ENCODE measurements at places on chromosomes 2 and 18. TPM values are rescaled to one million over a fixed set of nuclear protein-coding genes. Genes with fewer than 3 reads are reported as not detected.

DNA sequence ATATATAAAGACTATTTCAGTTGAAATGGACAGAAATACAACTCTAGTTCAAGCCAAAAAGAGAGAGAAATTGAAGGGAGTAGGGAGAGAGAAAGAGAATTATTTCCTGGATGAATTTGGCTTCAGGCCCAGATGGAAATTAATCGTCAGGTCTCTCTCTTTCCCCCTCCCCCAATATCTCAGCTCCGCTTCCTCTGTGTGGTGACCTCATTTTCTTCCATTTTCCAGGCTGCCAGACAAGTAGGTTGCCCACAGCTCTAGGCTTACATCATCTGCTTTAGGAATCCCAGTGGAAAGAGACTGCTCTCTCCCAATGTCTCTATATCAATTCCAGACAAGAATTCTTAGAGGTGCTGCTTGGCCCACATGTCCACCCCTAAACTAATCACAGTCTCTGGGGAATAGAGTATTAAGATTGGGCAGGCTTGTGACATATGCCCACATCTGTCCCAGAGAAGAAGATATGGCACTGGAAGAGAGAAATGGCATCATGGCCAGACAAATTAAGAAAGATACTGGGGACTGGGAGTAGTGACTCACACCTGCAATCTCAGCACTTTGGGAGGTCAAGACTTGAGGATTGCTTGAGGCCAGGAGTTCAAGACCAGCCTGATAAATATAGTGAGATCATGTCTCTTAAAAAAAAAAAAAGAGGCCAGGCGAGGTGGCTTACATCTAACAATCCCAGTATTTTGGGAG is 37.2 kb upstream of the CFAP36 start:
- no peak overlapping the region for H3K27ac ChIP-seq
- H3K27me3 ChIP-seq: no peaks in the 10 kb centered on the region
- H3K4me3 ChIP-seq: no peak overlapping the region
- no peak for DNase-seq

GRCh38 chr2:136122661-136123060 is 4.7 kb upstream of the CXCR4 start:
- no peak overlapping the region for H3K27ac ChIP-seq
- no peaks in the 10 kb centered on the region for H3K4me1 ChIP-seq
- H3K36me3 ChIP-seq: no peaks in the 10 kb centered on the region
- H3K4me3 ChIP-seq: no peak overlapping the region
- no peaks in the 10 kb centered on the region for H3K27me3 ChIP-seq

- no peaks in the 10 kb centered on the region for H3K36me3 ChIP-seq
- H3K4me3 ChIP-seq: no peak overlapping the region
- no peak for DNase-seq
- no peaks in the 10 kb centered on the region for H3K4me1 ChIP-seq
These were observed 222.0 kb upstream of the FN1 start for GRCh38 chr2:215657844-215658243.

DNA sequence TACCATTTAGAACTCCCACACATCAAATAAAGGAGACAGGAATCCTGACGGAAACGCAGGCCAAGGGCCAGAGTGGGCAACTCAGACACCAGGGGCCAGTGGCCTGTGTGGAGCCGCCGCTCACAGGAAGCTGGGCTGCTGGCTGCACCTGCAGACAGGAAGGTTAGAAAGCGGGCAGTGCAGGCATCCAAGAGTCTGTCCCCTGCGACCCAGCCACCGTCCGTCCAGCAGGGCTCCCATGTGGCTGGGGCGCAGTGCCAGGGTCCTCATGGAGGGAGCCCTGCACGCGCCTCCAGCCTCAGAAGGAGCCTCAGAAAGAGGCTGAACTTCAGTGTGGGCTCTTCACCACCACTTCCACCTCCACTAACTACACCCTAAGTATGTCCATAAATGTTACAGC is 2.5 kb upstream of the ANO7 start:
- peaks cover 9% of the 10 kb centered on the region for H3K4me1 ChIP-seq
- no peak overlapping the region for H3K4me3 ChIP-seq
- no peak overlapping the region for H3K27ac ChIP-seq
- no peaks in the 10 kb centered on the region for H3K36me3 ChIP-seq
- H3K27me3 ChIP-seq: no peaks in the 10 kb centered on the region

DNA sequence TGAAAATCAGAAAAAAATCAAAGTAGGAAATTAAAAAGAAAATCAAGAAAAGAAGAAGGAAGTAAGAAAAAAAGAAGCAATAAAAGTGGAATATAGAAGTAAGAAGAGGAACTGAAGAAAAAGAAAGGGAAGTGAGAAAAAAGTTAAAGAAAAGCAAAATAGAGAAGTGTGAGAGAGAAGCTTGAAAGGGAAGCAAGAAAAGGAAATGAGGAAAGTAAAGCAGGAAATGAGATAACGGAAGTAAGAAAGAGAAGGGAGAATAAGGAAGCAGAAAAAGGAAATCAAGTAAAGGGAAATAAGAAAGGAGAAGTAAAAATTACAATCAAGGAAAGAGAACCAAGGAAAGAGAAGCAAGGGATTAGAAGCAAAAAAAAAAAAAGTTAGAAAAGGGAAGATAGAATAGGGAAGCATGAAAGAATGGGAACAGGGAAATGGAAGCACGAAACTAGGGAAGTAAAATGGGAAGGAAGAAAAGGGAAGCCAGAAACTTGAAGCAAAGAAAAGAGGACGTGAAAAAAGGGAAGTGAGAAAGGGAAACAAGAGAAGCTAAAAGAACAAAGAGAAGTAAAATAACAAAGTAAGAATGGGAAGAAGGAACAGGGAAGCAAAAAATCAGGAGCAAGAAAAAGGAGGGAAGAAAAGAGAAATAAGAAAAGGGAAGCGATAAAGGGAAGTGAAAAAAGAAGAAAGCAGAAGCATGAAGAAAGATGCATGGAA is 243.3 kb upstream of the NCKAP5 start:
- H3K4me1 ChIP-seq: no peaks in the 10 kb centered on the region
- DNase-seq: no peak
- H3K27ac ChIP-seq: no peak overlapping the region
- H3K36me3 ChIP-seq: no peaks in the 10 kb centered on the region

DNA sequence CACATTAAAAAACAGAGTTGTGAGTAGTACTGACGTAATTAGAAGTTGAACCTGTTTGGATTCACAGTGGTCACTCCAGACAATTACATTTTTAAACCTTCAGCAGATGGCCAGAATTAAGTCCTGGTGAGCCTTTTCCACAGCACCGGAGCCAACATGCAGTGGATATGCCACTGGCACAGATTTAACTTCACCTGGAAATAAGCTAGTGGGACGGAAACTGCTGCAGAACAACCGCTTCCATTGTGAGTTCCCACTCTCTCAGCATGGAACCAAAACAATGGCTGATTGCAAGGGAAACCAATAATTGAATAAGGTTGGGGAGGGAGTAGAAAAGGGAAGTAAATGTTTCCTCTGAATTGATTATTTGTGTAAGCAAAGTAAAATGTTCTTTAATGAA is 515.1 kb downstream of the STK39 start:
- H3K27me3 ChIP-seq: no peaks in the 10 kb centered on the region
- no peak for DNase-seq
- no peaks in the 10 kb centered on the region for H3K36me3 ChIP-seq
- no peak overlapping the region for H3K4me3 ChIP-seq
- H3K4me1 ChIP-seq: no peaks in the 10 kb centered on the region

DNA sequence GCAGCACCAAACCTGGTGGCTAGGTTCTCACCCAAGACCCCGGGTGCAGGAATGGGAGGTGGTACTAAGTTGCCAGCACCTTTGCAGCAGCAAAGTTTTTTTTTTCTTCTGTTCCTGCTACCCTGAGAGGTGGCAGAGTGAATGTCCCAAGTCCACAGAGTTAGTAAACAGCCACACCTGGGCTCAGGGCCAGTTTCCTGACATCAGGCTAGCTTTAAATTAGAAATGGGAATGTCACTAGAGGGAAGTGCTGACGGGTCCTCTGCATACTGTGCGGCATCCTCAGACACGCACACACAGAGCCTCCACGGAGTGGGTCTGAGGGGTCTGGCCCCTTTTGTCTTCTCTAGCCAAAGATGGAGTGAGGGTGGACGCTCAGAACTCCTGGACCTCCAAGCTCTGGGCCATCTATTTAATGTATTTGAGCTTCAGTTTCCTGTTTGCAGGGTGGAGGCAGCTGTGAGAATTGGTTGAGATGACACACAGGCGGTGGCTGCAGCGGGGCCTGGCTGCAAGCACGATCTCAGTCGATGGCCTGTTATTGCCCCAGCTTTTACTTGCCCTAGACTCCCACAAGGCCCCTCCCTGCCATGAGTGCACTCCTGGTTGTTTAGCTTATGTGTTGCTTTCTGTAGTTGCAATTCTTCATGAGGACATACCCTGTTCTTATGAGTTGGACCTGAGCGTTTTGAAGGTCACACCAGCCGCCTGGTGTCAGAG is 751.4 kb upstream of the HS6ST1 start:
- DNase-seq: peak; percentile 80
- H3K4me3 ChIP-seq: no peak overlapping the region
- H3K27me3 ChIP-seq: no peaks in the 10 kb centered on the region
- H3K36me3 ChIP-seq: no peaks in the 10 kb centered on the region
- no peak overlapping the region for H3K27ac ChIP-seq

The IRS1 gene
- total RNA-seq: 37.6 TPM

The GALNT3 gene
- 24.5 TPM for total RNA-seq

The SLC5A7 gene
- not detected for total RNA-seq

The RUFY4 gene
- 0.11 TPM for total RNA-seq

The CCDC142 gene
- total RNA-seq: 28.3 TPM

The POMC gene
- 2.6 TPM for total RNA-seq

Measured in prostate gland (tissue), 2 donors.